Activated B cell treated with CpG ODN at 0.5 μM for 24 hours (primary cell): ENCODE measurements at places on chromosomes 12 and 14. TPM values are rescaled to one million over a fixed set of nuclear protein-coding genes. Genes with fewer than 3 reads are reported as not detected.

- no peak for DNase-seq
- no peaks in the 10 kb centered on the region for H3K27me3 ChIP-seq
- H3K36me3 ChIP-seq: peaks cover 41% of the 10 kb centered on the region
- H3K4me3 ChIP-seq: peak overlapping the region; percentile 96
Observed at GRCh38 chr14:24196071-24197055, 1.1 kb upstream of the TM9SF1 start.

GRCh38 chr12:25904442-25904841, 54.0 kb upstream of the RASSF8 start:
- H3K4me3 ChIP-seq: no peak overlapping the region
- DNase-seq: no peak
- no peaks in the 10 kb centered on the region for H3K36me3 ChIP-seq
- no peak overlapping the region for H3K27ac ChIP-seq
- H3K27me3 ChIP-seq: peaks cover 3% of the 10 kb centered on the region

DNA sequence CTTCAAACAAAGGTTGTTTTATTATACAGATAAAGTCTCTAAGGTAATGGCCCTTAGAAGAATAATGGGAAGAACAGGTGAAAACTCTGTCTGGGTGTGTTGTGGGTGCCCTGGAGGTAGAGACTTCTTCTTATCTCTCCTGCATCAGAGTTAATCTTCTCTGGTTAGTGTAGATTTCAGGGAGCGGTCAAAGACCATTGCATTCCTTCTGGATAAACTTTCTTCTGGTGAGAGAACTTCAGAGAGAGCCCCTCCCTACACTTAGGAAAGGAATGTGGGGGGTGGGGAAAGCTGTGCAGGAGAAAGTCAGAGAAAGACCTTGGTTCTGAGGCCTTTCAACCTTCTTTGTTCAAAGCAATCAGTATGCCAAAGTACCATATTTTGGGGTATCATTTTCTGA, 658.5 kb downstream of the DIO2 start:
- H3K27ac ChIP-seq: no peak overlapping the region
- H3K27me3 ChIP-seq: no peaks in the 10 kb centered on the region
- H3K4me1 ChIP-seq: no peaks in the 10 kb centered on the region

LRRC23 gene
- total RNA-seq: 7.7 and 8.8 TPM in 2 replicates

- H3K36me3 ChIP-seq: no peaks in the 10 kb centered on the region
- H3K27me3 ChIP-seq: peaks cover 58% of the 10 kb centered on the region
- peaks cover 36% of the 10 kb centered on the region for H3K4me1 ChIP-seq
- no peak overlapping the region for H3K27ac ChIP-seq
- no peak for DNase-seq
Observed at GRCh38 chr12:6768990-6769389, 2.8 kb downstream of the PTMS start.

TAS2R46 gene
- 0.60 and 1.5 TPM in 2 replicates for total RNA-seq

GRCh38 chr12:64580681-64581080, 29.6 kb upstream of the RASSF3 start:
- H3K27me3 ChIP-seq: no peaks in the 10 kb centered on the region
- DNase-seq: no peak
- no peak overlapping the region for H3K4me3 ChIP-seq
- peaks cover 3% of the 10 kb centered on the region for H3K36me3 ChIP-seq

CAPS2 gene
- total RNA-seq: 3.1 and 3.8 TPM in 2 replicates

ASPG gene
- total RNA-seq: not detected in 2 replicates

A2ML1 gene
- total RNA-seq: not detected in 2 replicates

GRCh38 chr12:66694666-66695613, 16.1 kb upstream of the GRIP1 start:
- H3K27me3 ChIP-seq: peaks cover 8% of the 10 kb centered on the region
- H3K36me3 ChIP-seq: no peaks in the 10 kb centered on the region
- H3K4me1 ChIP-seq: peaks cover 16% of the 10 kb centered on the region
- no peak overlapping the region for H3K27ac ChIP-seq
- no peak overlapping the region for H3K4me3 ChIP-seq

DNA sequence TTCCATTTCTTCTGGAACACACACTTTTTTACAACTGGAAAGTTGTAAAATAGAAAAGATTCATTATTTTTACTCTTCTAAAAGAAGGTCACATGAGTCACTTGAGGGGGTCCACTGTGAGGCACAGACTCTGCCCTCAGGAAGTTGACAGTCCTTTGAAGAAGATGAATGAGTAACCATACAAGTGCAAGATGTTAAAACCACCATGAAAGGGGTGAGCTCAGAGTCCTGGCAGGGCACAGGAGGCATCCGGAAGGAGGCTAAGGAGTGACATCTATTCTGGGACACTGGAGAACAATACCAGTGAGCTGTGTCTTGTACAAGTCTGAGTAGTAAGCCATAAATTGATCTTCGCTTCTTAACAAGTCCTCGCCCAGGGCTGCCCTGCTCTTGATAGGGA, 126.0 kb upstream of the FRMD6 start:
- H3K27me3 ChIP-seq: no peaks in the 10 kb centered on the region
- no peak overlapping the region for H3K4me3 ChIP-seq
- H3K36me3 ChIP-seq: no peaks in the 10 kb centered on the region
- no peak for DNase-seq

DNA sequence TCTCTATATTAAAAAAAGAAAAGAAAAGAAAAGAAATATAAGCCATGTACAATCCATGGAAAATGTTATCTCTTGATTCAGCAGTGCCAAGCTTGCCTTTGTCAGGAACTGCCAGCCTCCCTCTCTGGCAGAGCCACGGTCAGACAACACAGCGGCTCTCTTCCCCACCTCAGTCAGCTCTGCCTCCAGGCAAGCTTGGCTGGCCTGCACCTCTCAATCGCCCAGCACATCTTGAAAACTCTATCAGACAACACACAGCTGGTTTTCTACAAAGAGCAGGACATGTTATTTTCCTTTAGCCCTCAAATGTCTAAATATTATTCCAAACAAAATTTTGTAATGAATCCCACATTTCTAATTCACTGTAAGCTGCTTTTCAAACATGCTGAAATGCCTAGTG, 20.0 kb upstream of the GCH1 start:
- no peaks in the 10 kb centered on the region for H3K4me1 ChIP-seq
- no peak overlapping the region for H3K4me3 ChIP-seq
- no peaks in the 10 kb centered on the region for H3K27me3 ChIP-seq
- no peaks in the 10 kb centered on the region for H3K36me3 ChIP-seq
- no peak for DNase-seq

YY1 gene
- total RNA-seq: 72.6 and 79.2 TPM in 2 replicates

DNA sequence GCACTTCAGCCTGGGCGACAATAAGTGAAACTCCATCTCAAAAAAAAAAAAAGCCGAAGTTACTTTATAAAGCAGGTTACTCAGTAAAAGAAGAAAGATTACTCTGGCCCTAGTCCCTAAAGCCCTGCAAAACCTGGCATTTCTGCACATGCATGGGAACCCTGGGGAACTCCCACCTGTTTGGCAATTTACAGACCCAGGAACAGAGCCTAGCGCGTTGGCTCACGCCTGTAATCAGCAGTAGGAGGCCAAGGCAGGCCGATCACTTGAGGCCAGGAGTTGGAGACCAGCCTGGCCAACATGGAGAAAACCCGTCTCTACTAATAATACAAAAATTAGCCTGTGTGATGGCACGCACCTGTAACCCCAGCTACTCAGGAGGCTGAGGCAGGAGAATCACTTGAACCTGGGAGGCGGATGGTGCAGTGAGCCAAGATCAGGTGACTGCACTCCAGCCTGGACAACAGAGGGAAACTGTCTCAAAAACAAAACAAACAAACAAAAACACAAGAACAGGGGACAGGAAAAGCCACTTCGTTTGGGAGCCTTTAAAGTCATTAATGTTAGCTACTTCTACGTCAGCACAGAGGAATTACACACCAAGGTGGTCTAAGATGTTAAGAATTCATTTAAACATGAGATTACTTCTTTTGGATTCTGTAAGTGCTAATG, 34.1 kb upstream of the SPTSSA start:
- no peaks in the 10 kb centered on the region for H3K27me3 ChIP-seq
- no peaks in the 10 kb centered on the region for H3K4me1 ChIP-seq
- H3K4me3 ChIP-seq: no peak overlapping the region

GRCh38 chr12:78671295-78671694, 193.3 kb upstream of the SYT1 start:
- DNase-seq: no peak
- H3K4me3 ChIP-seq: no peak overlapping the region
- H3K4me1 ChIP-seq: no peaks in the 10 kb centered on the region
- H3K36me3 ChIP-seq: no peaks in the 10 kb centered on the region
- H3K27me3 ChIP-seq: no peaks in the 10 kb centered on the region

DNA sequence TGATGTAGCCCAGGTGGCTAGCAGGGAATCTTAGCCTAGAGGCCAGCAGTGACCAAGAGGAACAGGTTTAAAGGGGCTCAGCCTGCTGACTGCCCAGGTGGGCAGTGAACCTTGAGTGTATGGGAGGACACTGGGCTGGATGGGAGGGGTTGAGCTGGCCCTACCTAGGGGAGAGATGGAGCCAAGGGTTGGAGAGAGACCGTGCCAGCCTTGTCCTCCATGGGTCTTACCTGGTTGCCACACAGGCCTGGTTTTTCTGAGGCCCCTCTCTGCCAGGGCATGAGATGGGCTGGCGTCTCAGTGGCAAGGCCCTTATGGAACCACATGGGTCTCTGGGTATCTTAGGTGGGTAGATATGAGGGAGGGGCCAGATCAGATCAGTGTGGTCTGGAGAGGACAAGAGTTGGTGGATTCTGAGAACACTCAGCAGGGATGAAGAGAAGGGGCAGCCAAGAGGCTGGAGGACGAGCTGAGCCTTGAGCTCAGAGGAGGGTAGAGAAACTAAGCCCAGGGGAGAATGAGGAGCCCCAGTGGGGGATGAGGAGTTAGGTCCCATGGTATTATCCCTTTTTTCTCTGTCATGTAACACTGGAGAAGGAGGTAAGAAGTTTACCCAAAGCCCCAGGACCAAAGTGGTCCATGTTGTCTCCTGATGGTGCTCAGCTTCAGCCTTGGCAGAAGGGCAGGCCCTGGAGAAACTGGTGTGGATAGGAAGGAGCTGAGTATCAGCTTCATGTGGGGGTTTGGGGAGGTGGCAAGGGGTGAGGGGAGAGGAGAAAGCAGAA, 3.7 kb downstream of the GZMB start:
- DNase-seq: no peak
- no peak overlapping the region for H3K27ac ChIP-seq
- H3K4me3 ChIP-seq: no peak overlapping the region
- H3K4me1 ChIP-seq: no peaks in the 10 kb centered on the region
- no peaks in the 10 kb centered on the region for H3K36me3 ChIP-seq

- H3K4me1 ChIP-seq: no peaks in the 10 kb centered on the region
- H3K4me3 ChIP-seq: no peak overlapping the region
- H3K27me3 ChIP-seq: no peaks in the 10 kb centered on the region
- no peak for DNase-seq
Observed at GRCh38 chr12:85794531-85794930, 41.7 kb downstream of the RASSF9 start.

ZFHX2 gene
- total RNA-seq: 2.2 and 2.6 TPM in 2 replicates

DNA sequence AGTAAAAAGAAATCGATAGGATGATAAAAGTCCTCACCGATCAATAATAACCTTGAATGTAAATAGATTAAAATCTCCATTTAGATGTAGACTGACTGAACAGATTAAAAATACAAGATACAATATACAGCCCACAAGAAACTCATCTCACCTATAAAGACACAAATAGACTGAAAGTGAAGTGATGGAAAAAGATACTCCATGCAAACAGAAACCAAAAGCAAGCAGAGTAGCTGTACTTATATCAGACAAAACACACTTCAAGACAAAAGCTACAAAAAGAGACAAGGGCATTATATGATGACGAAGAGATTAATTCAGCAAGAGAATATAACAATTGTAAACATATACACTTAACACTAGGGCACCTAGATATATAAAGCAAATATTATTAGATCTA, 444.8 kb downstream of the RGS6 start:
- no peak overlapping the region for H3K4me3 ChIP-seq
- H3K4me1 ChIP-seq: no peaks in the 10 kb centered on the region
- H3K27me3 ChIP-seq: peaks cover 13% of the 10 kb centered on the region
- H3K36me3 ChIP-seq: no peaks in the 10 kb centered on the region
- DNase-seq: no peak

- H3K27me3 ChIP-seq: no peaks in the 10 kb centered on the region
- peak overlapping the region; percentile 49 for H3K4me3 ChIP-seq
- DNase-seq: no peak
- H3K27ac ChIP-seq: peak overlapping the region; percentile 39
- H3K4me1 ChIP-seq: peaks cover 82% of the 10 kb centered on the region
Observed at GRCh38 chr12:26119391-26119989, 5.3 kb downstream of the BHLHE41 start.

- no peak for DNase-seq
- peaks cover 7% of the 10 kb centered on the region for H3K27me3 ChIP-seq
- H3K4me3 ChIP-seq: no peak overlapping the region
- no peaks in the 10 kb centered on the region for H3K36me3 ChIP-seq
- no peak overlapping the region for H3K27ac ChIP-seq
- peaks cover 4% of the 10 kb centered on the region for H3K4me1 ChIP-seq
Observed at GRCh38 chr14:80996049-80996901, 40.9 kb downstream of the TSHR start.

DNA sequence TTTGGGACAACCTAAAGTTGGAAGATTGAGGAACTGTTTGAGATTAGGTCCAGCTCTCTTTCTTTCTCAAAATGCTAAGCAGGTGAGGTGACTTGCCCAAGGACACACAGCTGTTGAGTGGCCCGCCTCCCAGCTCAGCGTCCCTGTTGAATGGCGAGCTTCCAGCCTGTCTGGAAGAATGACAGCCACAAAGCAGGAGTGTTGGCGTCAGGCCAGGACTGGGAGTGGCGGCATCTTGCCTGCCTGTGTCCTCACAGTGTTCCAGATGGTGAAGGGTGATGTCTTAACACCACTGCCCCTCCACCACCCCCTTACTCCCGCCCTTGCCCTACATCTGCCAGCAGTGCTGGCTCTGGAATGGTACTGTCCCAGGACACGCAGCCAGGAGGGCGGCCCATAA, 4.4 kb upstream of the CEBPE start:
- peak overlapping the region; percentile 72 for H3K27ac ChIP-seq
- H3K4me1 ChIP-seq: peaks cover 44% of the 10 kb centered on the region
- no peaks in the 10 kb centered on the region for H3K27me3 ChIP-seq
- H3K4me3 ChIP-seq: no peak overlapping the region

PLXNC1 gene
- total RNA-seq: 27.0 and 30.9 TPM in 2 replicates

ESR2 gene
- total RNA-seq: 17.0 and 23.2 TPM in 2 replicates

OAS3 gene
- total RNA-seq: 23.1 and 27.2 TPM in 2 replicates

DNA sequence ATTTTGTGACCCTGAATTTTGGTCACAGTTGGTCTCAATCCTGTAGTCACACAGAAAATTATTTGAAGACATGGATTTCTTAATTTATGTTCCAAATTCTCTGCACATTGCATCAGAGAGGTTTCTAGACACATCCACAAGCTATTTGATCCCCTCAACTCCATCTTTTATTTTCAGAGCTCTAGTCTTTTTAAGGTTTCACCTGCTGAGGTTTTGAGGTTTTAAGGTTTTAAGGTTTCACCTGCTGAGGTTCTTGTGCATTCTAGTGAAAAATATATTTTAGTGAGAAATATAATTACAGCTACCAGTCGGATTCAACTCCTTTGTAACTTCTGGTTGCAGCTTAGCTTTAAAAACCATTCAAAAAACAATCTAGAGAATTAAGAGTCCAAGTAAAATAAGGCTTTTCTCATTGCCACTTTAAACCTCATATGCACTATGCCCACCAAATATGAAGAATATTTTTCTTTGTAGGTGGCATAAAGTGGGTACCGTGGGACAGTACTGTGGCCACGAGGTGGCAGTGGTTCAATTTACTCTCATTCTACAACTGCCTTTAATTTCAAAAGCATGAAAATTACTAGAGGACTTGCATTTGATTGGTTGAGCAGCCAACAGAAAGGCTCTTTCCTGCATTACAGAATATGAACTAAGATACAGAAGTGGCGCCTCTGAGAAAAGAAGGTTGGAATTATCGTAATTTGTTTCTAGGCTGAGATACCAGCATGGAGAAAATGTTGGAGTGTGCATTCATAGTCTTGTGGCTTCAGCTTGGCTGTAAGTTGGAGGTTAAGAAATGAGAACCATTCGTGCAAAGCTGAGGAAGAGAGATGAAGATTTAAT, 366.5 kb upstream of the OR4E1 start:
- no peak overlapping the region for H3K4me3 ChIP-seq
- H3K27ac ChIP-seq: no peak overlapping the region
- H3K4me1 ChIP-seq: no peaks in the 10 kb centered on the region
- no peak for DNase-seq
- H3K27me3 ChIP-seq: peaks cover 36% of the 10 kb centered on the region

SLC7A7 gene
- total RNA-seq: 30.8 and 33.7 TPM in 2 replicates
